ENCODE measurements at places on chromosomes 6 and 20.

DNA sequence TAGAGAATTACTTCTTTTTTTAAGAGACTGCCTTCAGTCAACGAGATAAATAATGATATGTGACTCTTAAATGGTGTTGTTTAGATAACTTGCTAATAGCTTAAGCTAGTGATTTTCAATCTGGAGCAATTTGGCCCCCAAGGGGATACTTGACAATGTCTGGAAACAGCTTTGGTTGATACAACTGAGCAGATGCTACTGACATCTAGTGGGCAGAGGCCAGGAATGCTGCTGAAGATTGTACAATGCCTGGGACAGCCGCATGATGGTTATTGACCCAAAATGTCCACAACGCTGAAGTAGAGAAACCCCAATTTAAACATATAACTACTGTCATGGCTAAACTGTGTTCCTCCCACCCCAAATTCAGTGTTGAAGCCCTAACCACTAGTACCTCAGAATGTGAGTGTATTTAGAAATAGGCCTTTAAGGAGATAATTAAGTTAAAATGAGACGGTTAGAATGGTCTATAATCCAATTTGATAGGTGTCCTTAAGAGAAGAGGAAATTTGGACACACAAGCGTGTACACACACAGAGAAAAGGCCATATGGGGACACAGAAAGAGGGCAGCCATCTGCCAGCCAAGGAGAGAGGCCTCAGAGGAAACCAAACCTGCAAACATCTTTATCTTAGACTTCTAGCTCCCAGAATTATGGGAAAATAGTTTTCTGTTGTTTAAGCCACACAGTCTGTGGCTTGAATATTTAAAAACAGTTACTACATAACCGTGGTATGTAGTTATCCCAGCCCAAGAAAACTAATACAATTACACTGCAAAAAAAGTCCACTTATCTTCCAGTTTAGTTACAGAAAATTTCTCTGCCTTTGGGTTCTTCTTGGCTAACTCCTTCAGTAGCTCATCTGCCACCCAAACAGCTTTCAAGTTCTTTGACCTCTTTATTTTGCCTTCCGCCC lies 22.2 kb downstream of the RWDD2A start:
- peak; percentile 31 for DNase-seq

GRCh38 chr6:32852844-32853540 lies 512 bp downstream of the TAP1 start:
- DNase-seq = no peak

- DNase-seq = no peak
Measured at GRCh38 chr6:110812719-110813118, 2.5 kb downstream of the CDK19 start.

- no peak for DNase-seq
Measured at GRCh38 chr20:48625136-48625900, 202.5 kb downstream of the PREX1 start.

- DNase-seq = no peak
Measured at GRCh38 chr6:49764571-49765236, 20.5 kb upstream of the CRISP3 start.

- DNase-seq = no peak
Measured at GRCh38 chr20:16475225-16475624, 98.0 kb downstream of the KIF16B start.

GRCh38 chr6:17855381-17855780 lies 132.1 kb downstream of the KIF13A start:
- no peak for DNase-seq

DNA sequence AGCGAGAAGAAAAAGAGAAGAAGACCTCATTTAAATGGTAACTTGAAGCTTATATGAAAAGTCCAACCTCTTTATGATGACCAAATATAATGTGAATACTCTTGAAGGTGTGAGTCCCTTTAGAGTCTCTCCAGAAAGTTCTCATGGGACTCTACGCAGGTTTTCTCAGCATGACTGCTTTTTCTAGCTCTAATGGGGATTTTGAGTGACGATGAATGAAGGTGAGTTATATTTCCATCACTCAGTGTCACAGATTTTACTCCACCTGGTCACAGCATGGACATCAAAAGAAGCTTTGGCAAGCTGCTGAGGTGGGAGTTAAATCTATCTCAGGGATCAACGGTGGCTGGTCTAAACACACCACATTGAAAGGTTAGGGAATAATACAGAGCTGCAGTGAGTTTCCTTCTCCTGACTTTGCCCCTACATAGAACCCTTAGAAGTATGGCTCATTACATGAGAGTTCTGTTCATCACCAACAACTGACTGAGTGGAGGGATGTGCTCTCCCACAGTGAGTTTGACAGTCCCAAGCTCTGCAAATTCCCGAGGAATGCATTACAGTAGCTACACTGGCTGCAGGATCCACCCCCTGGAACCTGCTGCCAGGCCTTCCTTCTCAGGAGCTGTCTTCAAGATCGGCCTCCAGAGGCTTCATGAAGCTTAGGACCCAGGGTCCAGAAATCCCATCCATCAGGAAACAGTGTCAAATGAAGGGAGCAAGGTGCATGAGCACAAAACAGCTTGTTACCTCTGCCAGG lies 126.8 kb downstream of the FOXC1 start:
- no peak for DNase-seq

GRCh38 chr6:3128356-3129108 lies 10.0 kb downstream of the BPHL start:
- DNase-seq = no peak

DNA sequence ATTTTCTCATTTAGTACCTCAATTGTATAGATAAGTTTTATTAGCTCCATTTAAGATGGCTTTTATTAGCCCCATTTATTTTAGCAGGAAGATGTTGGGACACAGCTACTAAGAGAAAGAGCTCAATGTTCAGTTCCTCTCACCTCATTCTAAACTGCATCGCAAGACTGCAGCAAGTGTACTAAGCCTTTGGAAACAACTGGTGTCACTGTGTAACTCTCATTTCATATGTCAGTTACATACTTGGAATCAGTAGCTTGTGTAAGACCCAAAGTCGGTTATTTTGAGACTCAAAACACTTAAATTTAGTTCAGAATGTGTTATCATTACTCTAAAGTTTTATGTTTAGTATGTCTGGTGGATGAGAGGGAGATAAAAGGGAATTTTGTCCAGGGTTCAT lies 482.9 kb downstream of the BMP2 start:
- no peak for DNase-seq

- no peak for DNase-seq
Measured at GRCh38 chr20:40317156-40317790, 371.8 kb downstream of the MAFB start.

- no peak for DNase-seq
Measured at GRCh38 chr20:19344341-19344740, 131.9 kb downstream of the SLC24A3 start.

GRCh38 chr6:40907198-40907701 lies 131.8 kb downstream of the UNC5CL start:
- DNase-seq = no peak

DNA sequence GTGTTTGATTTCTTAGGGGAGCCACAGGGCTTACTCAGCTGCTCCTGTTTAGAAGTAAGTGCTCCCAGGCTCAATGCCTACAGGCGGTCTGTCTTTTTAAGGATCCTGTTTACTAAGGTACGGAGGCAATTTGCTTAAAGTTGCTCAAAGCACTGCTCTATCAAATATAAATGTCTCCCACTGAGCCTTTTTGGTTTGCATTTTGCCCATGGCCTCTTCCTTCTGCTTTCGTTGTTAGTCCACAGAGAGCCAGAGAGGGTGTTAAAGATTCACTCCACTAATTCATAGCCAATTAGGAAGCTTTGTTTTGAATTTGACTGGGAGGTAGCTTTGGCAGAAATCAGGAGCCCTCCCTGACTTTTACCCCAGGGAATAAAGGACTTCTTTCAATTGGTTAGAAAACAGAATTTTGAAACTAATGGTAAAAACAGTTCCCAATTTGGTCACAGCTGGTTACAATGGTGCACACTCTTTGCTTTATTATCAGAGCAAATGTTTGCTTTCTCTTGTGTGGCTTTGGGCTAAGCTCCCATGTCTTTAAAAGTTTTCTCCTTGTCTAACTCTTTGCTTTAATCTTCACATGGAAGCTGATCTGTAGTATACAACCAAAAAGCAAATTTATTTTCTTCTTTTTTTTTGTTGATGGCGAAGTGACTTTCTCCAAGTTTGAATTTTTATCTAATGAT lies 126.2 kb downstream of the IMPG1 start:
- no peak for DNase-seq

GRCh38 chr6:134774201-134774638 lies 175.7 kb downstream of the ALDH8A1 start:
- no peak for DNase-seq

DNA sequence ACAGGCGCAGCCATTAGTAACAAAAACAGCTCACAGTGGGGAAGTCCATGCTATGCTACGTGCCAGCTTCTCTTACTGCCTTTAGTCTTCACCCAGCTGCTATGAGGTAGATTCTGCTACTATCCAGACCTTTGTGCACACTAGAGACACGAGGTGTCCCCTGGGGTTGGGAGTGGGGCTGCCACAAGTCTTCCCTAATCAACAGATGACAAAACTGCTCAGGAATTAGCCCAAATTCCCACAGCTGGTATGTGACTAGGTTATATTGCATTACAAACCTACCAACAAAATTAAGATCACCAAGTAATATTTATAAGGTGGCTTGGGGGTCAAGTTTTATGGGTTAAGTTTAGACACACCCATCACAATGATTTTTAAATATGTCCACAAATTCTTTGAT lies 63.3 kb downstream of the PSMB1 start:
- no peak for DNase-seq

- no peak for DNase-seq
Measured at GRCh38 chr20:17437251-17437650, 93.9 kb downstream of the BFSP1 start.

GRCh38 chr6:89599727-89600126 lies 38.8 kb downstream of the LYRM2 start:
- no peak for DNase-seq

GRCh38 chr6:145643760-145644159 lies 91.6 kb downstream of the EPM2A start:
- no peak for DNase-seq

GRCh38 chr20:47724396-47724795 lies 60.9 kb downstream of the SULF2 start:
- no peak for DNase-seq

GRCh38 chr6:78436335-78436734 lies 431.0 kb upstream of the IRAK1BP1 start:
- DNase-seq = no peak

- DNase-seq = no peak
Measured at GRCh38 chr6:22221630-22222029, 75.2 kb downstream of the PRL start.

DNA sequence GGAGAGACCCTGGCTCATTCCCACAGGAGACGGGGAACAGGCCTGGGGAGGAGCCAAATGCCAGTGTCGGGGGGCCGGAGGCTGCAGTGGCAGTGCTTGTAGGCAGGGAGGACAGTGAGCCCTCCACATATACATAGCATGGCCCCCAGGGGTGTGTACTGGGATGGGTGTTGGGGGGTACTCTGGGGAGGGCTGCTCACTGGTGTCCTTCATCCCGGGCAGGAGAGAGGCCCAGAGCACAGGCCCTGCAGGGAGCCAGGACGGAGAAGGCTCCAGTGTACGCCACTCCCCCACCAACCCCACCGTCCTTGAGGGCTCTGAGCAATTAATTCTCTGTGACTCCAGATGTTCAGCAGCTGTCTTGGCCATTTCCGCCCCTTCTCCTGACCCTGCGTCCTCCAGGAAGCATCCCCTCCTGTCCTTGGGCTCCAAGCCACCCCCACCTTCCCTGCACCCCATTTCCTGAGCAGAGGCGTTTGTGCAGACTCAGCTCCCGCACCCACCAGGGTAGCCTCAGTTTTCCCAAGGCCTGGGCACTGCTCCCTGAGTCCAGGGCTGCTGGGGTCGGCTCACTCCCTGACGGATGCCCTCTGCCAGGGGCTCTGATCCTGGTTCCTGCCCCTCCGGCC lies 3.4 kb upstream of the ABHD16B start:
- no peak for DNase-seq

- no peak for DNase-seq
Measured at GRCh38 chr20:47973519-47974233, 188.4 kb upstream of the SULF2 start.

DNA sequence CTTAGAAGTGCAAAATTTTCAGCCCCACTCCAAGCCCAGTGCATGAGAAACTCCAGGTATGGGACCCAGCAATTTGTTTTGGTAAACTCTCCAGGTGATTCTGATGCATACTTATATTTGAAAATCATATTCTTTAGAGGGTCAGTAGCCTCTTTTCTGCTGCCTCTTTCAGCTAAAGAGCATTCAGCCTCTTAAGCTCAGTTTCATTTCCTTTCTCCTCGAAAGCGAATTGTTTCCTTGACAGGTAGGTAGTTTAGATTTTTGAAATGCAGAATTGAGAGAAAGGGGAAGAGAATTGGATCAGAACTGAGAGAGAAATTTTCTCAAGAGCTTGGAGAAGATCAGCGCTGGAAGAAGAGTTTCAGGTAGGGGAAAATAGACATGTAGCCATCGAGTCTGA lies 995.8 kb upstream of the FLRT3 start:
- no peak for DNase-seq

- DNase-seq = no peak
Measured at GRCh38 chr6:5632348-5632935, 371.1 kb downstream of the FARS2 start.

DNA sequence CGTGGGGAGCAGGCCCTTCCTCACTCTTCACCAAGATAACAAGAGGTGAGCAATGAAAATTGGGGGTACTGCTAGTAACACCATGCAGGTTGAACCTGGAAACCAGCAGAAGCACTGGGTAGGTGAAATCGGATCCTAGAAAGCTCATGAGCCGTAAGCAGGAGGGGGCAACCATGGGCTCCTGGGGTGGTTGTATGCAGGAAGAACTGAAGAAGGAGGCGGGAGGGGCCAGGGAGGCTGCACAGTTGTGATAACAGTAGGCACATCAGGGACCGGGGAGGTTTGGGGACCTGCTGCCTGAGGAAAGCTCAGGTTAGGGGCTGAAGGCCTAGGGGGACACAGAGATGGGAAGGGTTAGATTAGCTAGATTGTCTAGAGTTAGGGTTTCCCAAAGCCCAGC lies 5.6 kb upstream of the LY6G5C start:
- DNase-seq = no peak

GRCh38 chr6:168050881-168051586 lies 28.0 kb downstream of the FRMD1 start:
- DNase-seq = no peak

GRCh38 chr20:46646659-46647380 lies 4.4 kb downstream of the SLC13A3 start:
- no peak for DNase-seq

DNA sequence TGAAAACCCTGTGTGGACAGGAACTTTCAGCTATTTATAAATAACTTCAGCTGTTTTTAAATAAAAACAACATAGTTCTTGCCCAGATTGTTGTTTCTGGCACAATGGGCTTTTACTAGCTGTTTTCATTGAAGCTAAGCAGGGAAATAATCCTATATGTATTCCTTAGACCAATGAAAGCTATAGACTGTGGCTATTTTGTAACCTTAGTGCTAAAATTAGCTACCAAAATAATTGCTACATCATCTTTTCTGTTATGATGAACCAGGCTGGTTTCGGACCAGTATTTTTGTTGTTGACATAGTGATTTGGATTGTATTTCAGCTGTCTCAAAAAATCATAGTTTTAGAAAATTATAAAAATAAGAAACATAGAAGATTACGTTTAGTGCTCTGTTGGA lies 13.7 kb downstream of the PHF3 start:
- no peak for DNase-seq

DNA sequence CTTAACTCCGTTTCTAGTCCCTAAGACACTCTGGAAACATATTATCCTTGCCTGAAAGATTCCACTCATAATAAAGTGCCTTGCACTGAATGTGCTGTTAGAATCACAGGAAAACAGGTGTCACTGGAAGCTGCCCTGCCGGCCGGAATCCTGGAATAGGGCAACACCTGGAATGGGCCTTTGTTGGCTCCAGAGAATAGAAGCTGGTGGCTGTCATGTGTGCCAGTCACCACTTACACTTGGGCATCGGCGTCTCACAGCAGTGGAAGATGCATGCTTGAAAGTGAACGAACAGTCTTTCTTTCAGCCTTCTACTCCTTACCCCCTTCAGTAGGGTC lies 90.8 kb upstream of the AFDN start:
- DNase-seq = no peak

Data from GF-D8 (cell line).